ENCODE measurements at places on chromosomes 7 and 10.
A peak's percentile ranks its signal among the peaks of the same experiment; 100 is the strongest.

GRCh38 chr10:71999360-72000072, 35.3 kb downstream of the CHST3 start:
- peak; percentile 94 for DNase-seq

DNA sequence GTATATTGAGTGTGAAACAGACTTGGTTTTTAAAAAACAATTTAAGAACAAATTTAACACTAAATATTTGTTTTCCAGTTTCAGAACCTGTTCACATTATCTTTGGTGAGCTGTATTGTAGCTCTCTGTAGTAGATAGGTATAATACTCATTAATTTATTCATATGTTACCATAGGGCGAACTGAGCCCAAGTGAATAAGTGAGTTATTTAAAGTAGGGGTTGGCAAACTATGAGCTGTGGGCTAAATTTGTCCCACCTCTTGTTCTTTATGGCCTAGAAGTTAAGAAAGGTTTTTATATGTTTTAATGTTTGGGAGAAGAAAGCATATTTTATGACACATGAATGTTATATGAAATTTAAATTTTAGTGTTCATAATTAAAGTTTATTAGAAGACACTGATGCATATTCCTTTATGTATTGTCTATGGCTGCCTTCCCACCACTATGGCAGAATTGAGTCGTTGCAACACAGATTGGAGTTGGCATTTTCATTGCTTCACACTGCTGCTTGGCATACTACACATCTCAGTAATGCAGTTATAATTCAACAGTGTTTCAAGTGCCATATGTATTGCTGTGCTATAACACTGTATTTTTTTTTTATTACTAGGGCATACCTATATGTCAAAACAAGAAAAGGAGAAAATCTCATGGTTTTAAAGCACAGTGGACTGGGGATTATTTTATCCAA, 146.5 kb downstream of the ADK start:
- DNase-seq: no peak

DNA sequence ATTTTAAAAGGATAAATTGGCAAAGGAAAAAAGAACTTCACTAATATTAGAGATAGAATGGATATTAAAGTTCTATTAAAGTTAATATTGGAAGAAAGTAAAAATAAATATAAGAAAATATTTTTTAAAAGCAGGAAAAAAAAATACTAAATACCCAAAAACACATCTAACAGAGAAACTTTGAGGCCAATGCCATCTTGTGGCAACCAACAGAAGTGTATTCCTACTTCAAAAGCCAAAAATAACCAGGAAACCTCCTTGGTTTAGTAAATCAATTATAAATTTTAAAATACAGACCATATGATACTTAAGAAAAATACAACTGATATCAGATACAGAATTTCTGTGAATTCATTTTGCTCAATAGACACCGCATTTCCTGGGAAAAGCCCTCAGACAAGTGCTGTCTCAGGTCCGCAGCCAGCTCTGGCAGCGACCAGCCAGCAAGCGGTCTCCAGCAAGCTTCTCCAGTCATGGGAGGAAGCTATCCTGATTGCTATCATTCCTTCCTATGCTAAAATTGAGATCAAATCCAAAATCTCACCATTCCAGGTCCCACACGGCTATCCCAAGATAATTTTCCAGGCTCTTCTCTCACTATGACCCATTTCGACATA, 65.3 kb downstream of the LMBR1 start:
- peak; percentile 42 for DNase-seq

DNA sequence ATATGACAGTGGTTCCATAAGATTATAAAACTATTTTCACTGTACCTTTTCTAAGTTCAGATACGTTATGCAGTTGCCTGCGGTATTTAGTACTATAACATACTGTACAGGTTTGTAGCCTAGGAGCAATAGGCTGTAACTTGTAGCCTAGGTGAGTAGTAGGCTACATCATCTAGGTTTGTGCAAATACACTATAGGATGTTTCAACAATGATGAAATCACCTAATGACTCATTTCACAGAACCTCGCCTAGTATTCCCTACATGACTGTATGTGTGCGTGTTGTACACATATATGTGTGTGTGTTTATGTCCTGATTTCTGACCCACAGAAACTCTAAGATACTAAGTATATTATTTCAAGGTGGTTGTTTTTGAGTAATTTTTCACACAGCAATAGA, 139.0 kb downstream of the HERPUD2 start:
- no peak for DNase-seq

DNA sequence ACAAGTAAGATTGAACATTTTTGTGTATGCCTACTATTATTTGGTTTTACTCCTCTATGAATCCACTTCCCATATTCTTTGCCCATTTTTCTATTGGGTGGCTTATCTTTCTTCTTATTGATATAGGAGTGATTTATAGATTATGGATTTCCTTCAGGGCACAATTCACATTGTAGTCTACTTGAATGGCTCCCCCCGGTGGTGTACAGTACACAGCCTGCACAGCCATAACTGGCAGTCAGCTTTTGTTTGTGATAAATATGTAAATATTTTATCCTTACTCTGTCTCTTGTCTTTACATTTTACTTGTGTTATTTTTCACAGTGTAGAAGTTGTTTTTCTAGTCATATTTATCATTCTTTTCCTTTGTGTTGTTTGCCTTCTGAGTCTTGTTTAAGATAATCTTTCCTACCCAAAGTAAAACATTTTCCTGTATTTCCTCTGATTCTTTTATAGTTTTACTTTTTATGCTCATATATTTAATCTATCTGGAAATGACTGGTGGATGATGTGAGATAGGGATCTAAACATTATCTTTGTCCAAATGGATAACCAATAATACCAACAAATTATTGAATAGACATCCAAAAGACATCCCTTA, 23.9 kb upstream of the CALD1 start:
- DNase-seq: peak; percentile 59

DNA sequence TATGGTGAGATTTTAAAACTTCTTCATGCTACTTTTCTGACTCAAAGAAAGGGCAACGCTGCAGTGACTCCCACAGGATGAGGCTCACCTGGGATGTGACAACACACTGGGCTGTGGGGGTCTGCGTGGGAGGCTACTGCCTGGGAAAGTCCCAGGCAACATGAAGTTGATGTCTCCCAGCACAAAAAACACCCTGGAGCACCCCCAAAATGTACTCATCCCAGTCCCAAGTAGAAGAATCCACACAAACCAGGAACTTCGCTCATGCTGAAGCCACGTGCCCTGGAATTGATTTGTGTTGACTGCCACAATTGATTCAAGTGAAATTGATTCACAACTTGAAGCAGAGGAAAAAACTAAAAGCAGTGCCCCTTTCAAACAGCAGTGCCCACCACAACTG, 24.9 kb upstream of the PTPRN2 start:
- no peak for DNase-seq

DNA sequence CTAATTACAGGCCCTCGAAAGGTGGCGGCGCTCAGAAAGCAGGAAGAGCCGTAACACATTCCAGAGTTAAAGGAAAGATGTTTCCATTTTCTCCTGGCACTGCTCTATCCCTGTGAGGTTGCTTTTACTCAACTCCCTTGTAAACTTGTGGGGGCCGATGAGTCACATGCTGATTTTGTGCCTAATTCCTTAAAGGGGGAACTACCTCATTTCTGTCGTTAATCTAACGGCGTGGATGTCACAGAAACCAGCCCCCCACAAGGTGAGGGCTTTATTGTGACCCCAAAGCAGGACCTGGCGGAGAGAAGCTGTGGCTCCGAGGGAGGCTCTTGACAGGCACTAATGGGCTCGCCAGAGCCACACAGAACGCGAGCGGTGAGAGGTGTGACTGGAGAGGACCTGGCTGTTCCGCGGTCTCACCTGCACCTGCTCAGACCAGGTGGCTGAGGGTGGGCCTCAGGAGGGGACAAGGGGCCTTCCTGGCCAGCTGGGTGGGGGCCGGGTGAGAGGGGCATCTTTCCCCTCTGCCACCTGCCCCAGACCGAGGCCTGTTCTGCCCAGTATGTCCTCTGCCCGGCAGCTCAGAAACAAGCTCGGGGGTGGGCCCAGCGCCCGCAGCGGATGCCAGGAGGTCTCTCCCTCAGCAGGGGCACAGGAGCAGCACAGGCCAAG, 50.9 kb downstream of the CALML3 start:
- DNase-seq: peak; percentile 86

GRCh38 chr10:122407375-122408125, 33.0 kb downstream of the PLEKHA1 start:
- DNase-seq: peak; percentile 57

DNA sequence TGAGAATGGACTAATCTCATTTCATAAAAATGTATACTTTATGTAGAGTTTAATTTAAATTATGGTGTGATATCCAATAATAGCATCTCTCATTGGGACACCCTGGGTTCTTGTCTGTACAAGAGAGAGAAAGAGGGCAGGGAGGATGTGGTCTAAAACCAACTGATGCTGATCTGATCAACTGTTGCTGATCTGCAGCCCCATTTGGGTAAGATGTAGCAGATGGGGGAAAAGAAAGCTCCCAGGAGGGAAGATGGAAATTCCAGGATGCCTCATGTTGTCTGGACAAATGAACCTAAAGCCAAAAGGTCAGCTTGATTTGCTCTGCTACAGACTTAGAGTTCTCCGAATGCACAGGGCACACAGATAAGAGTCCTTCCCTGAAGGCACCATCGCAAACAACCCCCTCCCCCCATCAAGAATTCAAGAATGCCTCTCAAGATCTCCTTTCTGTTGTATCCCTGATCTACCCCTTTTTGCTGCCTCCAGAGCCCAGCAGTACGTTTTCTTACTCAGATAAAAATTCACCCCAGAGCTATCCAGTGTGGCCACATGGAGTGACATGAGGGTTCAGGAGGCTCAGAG, 171.4 kb upstream of the INHBA start:
- DNase-seq: no peak

DNA sequence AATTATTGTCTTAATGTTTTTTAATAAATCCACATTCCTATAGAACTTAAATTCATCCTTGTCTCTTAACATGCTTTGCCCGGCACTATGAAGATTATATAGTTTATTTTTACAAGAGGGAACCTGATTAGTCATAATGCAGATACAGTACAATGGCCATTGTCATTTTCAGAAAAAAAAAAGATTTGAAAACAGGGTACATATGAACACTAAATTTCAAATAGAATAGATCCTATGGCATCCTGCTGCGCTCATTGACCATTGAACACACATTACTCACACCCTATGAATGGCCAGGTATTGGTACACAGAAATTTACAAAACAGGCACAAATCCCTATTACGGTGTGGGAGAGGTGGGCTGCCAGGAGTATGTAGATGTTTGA, 2.0 kb upstream of the KLF6 start:
- no peak for DNase-seq

DNA sequence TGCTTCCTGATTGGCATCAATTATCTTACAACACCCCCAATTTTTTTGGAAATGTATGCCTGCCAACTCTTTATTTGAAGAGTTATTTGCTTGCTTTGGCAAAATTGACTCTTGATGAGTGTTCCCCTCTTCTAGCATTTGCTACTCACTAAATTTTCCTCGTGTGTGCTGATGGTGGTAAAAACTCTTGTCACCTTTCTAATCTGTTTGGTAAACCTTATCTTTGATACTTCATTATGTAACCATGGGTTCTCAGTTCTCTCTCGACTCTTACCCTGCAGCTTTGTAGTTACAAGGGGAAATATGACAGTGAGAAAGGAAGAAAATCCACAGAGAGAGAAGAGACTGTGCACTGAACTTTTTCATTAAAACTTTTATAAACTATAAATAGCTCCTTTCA, 102.5 kb downstream of the CDK14 start:
- DNase-seq: no peak

DNA sequence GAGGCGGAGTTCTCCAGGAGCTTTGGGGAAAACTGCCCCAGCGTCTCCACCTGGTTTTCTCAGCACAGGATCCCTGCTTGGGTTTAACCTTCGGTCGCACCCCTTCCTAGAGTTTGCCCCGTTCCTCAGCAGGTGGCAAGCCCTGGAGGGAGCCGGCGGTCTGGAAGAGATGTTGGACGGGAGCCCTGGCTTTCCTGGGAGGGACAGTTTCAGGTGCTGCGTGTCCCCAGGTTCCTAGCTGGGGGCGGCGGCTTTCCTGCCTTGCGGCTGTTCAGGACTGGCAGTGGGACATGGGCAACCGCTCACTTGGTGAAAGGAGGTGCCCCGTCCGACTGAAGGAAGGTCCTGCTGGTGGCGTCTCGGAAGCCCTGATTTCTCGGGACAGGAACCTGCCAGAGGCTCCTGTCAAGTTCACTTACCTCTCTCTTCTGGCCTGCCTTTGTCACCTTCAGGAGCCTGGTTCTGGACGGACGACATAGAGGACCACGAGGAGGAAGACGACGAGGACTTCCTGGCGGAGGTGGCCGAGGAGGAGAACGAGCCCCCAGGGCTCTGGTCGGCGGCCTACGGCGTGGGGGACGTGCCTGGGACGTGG, 14.8 kb downstream of the ZNF316 start:
- no peak for DNase-seq

DNA sequence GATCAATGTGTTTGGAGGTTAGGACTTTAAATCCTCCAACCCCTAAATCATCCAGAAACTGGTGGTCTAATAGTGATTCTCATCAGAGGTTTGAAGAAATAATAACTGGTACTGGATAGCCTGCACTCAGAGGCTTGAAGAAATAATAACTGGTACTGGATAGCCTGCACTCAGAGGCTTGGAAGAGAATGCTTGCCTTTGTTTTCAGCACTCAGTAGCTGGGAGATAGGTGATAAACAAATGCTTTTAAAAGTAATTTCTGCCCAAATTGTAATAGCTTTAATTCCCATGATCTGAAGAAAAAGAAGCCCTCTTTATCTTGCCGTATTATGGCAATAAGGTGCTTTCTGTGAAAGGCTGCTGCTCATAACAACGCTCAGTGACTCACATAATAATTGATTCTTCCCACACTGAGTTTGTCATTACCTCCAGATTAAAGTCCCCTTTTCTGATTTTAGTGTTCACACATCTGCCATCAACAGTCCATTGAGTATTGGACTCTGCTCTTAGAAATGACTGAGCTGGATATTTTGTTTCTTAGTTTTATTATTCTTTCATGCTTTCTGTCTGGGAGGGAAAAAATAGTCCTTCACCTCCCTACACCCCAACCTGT, 112.3 kb upstream of the PHYHIPL start:
- DNase-seq: no peak

DNA sequence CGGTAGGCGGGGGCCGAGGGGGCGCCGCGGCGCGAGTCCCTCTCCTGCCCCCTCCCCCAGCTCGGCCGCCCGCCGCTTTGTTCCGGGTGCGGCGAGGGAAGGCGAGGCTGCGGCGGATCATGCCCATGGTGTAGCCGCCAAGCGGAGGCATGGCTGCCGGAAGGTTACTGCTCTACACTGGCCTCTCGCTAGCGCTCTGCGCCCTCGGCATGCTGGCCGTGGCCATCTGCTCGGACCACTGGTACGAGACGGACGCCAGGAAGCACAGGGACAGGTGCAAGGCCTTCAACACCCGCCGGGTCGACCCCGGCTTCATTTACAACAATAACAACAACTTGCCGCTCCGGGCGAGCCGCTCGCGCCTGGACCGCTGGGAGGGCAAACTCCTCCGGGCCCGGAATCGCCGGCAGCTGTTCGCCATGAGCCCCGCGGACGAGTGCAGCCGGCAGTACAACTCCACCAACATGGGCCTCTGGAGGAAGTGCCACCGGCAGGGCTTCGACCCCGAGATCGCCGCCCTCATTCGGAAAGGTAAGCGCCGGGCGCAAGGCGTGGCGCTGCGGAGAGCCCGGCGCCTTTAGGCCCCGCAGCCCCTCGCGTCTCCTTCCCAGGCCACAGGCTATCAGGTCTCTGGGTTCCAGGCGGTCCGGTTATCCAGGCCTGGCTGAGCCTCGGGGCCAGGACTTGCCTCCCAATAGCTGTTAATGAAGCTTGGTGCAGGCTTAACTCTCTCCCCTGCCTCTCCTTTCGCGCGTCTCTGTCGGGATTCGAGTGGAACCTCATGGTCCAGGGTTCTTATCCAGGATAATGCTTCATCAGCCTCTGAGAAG, 513 bp downstream of the TMEM178B start:
- peak; percentile 3 for DNase-seq
